ENCODE measurements at places on chromosomes 7 and 10.

- peak; percentile 53 for DNase-seq
These were observed 104.6 kb upstream of the PPIF start for GRCh38 chr10:79242620-79243152.

GRCh38 chr7:116912269-116912909 is 40.9 kb upstream of the ST7 start:
- DNase-seq, result no peak

GRCh38 chr7:134084488-134085144 is 42.5 kb upstream of the LRGUK start:
- DNase-seq, result peak; percentile 32

GRCh38 chr7:105982388-105982787 is 19.3 kb downstream of the CDHR3 start:
- DNase-seq, result no peak

- DNase-seq, result no peak
These were observed 33.9 kb upstream of the PROSER2 start for GRCh38 chr10:11789306-11789705.

GRCh38 chr10:35336084-35336831 is at the start of gene CCNY:
TSS of gene CCNY (plus strand) at chr10:35336509. CDS start at chr10:35337054, 545 bp downstream.
- DNase-seq, result peak; percentile 65

GRCh38 chr10:88271761-88272543 is 311.2 kb downstream of the RNLS start:
- DNase-seq, result no peak

DNA sequence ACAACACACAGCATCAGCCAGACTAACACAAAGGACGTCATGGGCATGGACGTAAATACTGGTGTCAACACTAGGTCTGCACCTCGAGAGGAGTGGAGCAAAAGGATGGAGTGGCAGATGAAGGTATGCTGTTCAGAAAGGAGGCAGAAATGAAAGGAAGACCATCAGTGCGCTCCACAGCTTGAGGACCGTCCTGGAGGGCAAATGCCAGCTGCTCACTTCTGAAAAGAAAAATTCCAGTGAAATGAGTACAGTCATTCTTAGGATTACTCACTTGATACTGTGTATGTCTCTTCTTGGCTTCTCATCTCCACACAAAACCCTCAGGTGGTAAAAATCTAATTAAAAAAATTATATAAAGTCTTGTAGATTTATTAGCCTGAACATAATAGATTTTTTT is 44.8 kb downstream of the EGFR start:
- DNase-seq, result no peak

DNA sequence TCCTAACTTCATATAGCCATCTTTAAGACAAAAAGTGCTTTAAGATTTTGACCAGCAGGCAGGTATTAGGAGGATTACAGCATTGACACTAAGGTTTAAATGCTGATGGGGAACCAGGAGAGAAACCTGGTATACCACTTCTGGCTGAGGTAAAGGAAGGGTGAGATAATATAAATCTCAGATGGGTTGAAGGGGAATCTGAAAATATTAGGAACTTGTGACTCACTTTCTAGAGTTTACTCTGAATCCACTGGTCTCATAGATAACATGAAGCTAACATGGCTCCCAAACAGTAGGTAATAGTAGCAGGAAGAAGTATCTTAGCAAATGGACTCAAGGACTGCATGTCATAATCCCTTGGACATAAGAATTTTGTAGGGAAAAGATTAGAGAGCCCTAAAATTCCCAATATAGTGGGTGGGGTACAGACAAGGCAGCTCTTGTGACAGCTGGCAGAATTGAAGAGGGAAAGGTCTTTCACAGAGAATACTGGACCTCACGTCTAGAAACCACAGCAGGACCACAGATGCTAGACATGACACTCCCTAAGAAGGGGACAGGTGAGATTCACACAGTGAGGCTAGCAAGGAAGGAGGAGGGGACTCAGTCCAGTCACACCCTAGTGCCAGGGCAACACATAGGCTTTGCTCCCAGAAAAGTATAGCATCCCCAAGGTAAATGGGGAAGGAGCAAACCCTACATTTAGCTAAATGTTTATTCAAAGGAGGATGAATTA is 3.5 kb downstream of the PTTG1IP2 start:
- DNase-seq, result no peak

DNA sequence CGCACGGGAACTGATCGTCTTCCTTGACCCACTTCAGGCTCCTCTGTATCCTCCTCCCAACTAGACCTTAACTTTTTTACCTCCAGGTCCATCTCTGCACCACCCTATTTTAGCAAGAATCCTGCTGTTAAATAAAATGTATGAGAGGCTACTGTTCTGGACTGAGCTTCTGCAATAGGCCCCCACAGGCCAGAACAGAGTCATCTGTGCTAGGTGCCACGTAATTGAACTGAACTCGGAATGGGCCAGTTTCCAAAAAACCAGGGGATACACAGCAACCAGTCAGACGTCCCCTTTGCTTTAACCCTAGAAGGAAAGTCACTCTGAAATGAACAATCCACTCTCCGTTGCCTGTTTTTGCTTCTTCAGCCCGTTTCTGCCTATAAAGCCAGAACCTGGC is 71.3 kb downstream of the CHST15 start:
- no peak for DNase-seq

DNA sequence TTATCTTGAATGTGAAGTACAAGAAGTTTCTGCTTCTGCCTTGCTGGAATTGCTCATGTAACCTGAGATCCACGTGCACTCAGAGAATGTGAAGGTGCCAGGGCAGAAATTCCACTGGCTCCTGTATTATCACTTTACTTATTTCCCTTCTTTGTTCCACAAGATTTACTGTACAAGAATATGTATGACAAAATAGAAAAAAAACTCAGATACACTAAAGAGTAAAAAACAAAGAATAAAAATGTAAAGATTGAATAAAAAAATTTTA is 43.0 kb downstream of the PLCE1 start:
- no peak for DNase-seq

- DNase-seq, result no peak
These were observed 490.5 kb downstream of the PTPRN2 start for GRCh38 chr7:158097106-158097452.

DNA sequence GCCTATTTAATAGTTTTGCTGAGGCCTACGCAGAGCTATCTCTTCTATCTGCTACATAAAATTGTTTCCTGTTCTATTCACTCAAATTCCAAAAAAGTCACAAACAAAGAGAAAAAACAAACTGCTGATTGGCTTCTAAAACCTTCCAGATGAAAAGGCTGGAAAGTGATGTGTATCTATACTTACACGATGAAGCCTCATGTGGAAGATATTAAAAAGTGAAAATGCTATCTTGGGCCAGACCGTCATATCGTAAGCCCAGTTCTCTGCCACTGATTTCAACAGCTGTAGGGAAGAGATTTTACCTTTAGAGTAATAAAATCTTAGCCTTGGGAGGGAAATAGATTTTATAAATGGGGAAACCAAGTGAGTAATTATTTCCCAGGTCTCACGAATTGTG is 394.8 kb downstream of the KIF20B start:
- DNase-seq, result no peak

DNA sequence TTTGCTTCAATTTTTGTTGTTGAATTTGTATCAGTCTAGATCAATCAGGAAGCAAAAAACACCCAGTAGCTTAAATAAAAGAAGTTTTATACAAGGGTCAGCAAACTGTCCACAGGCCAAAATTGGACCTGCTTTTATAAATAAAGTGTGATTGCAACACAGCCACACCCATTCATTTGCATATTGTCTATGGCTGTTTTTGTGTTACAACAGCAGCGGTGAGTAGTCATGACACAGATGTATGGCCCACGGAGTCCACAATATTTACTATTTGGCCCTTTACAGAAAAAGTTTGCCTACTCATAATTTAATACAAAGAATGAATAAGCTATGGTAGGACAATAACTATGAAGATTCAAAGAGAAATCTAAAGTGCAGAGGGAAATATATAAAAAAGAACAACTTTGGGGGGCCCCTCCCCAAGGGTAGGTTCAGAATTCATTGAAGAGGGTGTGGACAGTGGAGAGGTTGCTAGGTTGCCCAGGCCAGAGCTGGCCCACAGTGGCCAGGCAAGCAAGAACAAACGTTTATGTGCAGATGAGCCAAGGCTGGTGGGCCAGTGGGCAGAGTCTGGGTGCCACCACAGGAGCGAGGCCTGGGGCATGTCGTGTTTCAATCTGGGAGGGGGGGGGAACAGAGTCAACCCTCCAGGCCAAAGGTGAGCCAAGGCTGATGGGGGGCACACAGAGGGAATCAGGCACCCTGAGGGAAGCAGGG is 47.0 kb upstream of the AMPH start:
- DNase-seq, result no peak

DNA sequence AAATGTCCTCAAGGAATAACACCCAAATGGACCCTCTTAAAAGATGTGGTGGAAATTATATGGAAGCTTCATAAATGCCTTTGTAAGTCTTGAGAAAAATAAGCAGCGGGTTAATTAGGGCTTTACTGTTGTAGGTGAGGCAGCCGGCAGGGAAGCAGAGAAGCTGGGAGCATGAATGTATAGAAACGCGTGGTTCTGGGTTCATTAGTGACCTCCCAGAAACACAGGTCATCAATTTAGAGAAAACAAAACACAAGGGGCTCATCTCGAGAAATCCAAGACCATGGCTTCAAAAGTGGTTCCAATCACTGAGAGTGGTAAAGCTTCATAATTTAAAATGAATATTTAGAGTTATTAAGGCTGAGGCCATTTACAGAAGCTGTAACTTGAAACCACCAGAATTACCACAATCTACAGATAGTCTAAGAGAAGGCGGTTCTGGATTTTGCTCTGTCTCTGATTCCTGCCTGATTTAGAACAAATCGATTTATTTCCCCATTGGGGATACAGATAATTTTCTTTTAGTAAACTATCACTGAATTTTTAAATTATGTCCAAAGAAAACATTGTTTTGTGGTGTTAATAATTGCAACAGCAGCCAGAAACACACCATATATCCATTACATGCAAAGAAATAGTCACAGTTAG is 20.7 kb downstream of the GARIN1A start:
- DNase-seq, result no peak

GRCh38 chr10:102384053-102384452 is 11.5 kb upstream of the NFKB2 start:
- no peak for DNase-seq

DNA sequence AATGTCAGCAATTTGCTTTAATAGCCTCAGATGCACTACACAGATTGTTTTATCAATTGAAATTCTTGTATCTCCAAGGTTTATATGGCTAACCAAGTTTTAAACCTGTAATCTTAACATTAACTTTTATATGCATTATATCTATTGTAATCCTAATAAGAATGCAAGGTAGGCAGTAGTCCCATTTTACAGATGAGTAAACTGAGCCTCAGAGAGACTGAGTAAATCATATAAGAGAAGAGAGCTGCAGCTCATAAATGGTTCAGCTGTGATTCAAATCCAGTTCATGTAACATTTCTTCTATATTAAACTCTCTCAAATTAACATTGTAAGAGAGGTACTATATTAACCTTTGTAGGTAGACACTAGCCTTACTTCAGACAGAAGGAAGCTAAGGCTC is 44.0 kb downstream of the MALSU1 start:
- DNase-seq, result no peak

- no peak for DNase-seq
These were observed 42.8 kb upstream of the AKR1C2 start for GRCh38 chr10:5046410-5046809.

- DNase-seq, result peak; percentile 46
These were observed 62.1 kb downstream of the SDHAF3 start for GRCh38 chr7:97179454-97180104.

DNA sequence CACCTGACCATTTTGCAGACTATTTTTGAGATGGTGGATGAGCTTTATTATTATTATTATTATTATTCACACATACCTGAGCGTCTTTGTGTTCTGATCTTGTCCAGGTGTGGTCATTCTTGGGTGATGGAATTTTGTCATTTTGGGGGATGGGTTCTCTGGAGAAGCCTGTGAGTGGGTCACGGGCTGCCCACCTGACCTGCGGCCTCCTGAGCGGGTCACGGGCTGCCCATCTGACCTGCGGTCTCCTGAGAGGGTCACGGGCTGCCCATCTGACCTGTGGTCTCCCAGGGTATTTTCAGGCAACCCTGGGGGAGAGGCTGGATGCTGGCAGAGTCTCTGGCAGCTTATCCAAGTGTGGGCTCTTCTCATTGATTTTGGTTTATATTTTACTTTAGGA is 7.3 kb downstream of the SCART1 start:
- DNase-seq, result no peak

DNA sequence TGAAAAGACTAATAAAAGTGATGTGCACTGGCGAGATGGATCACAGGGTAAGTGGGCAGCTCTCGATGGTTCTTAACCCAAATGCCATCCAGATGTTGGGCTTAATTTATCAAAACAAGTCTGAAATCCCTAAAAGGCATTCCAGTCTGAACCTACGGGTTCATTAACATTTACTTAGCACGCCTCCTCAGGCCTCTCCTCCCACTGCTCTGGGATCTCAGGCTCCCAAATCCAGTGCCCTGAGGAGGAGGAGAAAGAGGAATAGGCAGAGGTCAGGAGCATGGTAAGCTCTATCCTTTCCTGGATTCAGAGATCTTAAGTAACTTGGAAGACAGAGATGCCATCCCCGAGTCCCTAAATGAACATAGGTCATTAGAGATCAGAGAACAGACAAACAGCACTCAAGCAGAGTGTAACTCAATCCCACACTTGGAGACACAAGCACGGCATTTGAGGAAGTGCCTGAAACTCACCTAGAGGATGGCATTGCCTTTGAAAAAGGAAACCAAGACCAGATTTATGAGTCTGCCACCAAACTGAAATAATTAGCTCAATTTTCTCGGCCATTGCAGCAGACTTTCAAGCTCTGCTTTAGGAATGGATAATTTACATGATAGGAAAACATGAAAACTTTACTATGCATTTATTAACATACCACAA is 140.9 kb downstream of the CXCL12 start:
- DNase-seq, result no peak

- DNase-seq, result no peak
These were observed 47.3 kb upstream of the PIK3AP1 start for GRCh38 chr10:96767611-96768010.

GRCh38 chr7:122407195-122407594 is 102.6 kb upstream of the FEZF1 start:
- no peak for DNase-seq
